ENCODE measurements at places on chromosomes 3 and 15. TPM values are rescaled to one million over a fixed set of nuclear protein-coding genes. Genes with fewer than 3 reads are reported as not detected.

- DNase-seq = no peak
Measured at GRCh38 chr3:48709051-48709461, 8.0 kb downstream of the IP6K2 start.

DNA sequence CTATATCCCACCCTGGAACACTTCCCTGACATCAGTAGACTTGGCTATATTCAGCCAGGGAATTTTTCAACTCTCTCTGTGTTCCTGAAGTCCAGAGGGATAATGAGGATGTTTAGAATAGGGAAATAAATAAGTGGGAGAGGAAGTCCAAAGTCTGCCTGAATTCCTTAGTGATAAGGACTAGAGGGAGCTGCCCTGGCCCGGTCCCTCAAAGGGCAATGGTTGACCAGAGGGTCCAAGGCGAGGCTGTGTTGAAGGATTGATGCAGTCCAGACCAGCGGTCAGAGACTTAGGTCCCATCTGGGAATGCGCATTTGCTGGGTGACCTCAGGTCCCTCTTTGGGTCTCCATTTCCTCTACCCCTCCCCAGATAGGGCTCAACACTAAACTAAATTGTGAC, 7.9 kb downstream of the VIPR1 start:
- DNase-seq = no peak

DNA sequence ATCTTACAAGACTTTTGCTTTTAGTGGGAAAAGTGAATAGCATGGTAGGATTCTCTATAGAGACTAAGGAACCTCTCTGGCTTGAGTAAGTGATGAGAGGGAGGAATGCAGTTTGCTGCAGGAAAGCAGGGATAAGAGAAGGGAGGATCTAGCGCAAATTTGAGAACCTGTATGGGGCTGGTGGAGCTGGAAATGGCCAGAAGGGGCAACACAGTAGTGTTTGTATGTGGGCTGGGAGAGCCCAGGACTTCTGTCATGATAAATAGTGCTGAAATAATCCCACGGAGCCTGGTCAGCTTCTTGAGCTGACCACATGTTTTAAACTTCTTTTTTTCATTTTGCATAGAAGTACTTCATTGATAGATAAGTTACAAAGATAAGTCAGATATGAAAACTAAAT, 11.2 kb upstream of the SHC4 start:
- DNase-seq = no peak

DNA sequence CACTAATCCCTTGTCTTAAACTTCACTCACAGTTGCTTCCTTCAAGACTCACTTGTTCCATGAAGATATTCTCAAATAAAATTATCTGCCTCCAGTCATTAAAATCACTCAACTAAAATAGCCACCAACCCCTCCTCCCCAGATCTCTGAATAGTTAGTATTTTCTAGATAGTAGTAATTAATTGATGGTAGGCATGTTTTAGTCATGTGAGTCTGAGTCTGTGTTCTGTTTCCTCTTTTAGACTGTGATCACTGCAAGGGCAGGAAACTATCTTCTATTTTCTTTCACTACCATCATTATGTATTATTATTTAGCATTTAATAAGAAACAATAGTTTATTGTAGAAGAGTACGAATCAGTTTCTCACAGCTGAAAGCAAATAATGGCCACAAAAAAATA, 1080.5 kb downstream of the IGSF11 start:
- DNase-seq = no peak

GRCh38 chr3:45034612-45035252, 8.6 kb downstream of the CLEC3B start:
- peak; percentile 81 for DNase-seq

Gene HIGD2B
- total RNA-seq = not detected

Gene CDCP1
- total RNA-seq = 2.8 TPM

Gene DUOXA2
- total RNA-seq = not detected

Gene GOLGA6D
- not detected for total RNA-seq

Gene IL17RB
- total RNA-seq = 0.83 TPM

Gene CLRN1
- total RNA-seq = not detected

Gene SYNM
- 258 TPM for total RNA-seq
